ENCODE measurements at places on chromosomes 13 and 19.

DNA sequence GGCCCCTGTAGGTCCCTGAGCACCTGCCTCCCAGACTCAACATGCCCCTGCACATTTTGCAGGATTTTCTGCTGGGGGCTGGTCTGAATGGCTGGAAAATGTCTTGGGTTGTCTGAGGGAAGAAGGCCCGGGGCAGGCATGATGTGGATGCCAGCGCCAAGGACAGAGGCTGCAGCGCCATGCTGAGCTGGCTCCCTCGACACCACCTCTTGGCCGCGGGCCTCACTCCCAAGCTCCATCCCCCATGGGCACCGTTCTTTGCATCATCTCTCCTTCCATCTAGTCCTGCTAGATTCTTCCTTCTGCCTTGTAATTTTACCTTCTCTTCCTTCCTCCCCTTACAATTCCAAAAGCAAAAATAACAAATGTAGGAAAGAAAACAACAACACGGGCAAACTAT is 70.6 kb downstream of the ZIC5 start:
- no peak for DNase-seq

DNA sequence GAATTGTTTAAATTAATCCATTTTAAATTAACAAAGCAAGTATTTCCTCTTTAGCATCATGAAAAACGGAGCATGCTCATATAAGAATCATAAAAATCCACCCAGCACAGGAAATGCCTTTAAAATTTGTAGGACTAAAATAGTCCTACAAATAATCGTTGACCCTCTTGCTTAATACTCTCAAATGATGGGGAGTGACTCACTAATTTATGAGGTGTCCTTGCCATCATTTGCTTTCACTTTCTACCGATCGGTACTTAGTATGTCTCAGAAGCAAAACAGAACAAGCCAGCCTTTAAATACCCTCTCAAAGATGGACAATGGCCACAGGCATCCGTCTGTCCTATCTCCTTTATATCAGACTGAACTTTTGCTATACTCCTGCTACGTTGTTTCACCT is 97.2 kb downstream of the SUCLA2 start:
- DNase-seq, result no peak

DNA sequence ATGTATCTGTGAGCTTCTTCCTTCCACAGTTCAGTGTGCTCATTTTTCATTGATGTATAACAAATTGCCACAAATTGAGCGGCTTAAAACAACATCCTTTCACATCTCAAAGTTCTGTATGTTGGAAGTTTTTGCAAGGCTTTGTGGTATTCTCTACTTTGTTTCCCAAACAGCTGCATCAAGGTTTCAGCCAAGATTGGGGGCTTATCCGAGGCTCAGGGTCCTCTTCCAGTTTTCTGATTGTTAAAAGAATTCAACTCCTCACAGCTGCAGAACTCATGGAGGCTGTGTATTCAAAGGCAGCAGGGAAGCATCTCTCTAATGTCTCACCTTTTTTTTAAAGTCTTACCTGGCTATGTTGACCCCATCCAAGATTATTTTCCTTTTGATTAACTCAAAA is 1369.8 kb downstream of the PCDH9 start:
- DNase-seq, result no peak

DNA sequence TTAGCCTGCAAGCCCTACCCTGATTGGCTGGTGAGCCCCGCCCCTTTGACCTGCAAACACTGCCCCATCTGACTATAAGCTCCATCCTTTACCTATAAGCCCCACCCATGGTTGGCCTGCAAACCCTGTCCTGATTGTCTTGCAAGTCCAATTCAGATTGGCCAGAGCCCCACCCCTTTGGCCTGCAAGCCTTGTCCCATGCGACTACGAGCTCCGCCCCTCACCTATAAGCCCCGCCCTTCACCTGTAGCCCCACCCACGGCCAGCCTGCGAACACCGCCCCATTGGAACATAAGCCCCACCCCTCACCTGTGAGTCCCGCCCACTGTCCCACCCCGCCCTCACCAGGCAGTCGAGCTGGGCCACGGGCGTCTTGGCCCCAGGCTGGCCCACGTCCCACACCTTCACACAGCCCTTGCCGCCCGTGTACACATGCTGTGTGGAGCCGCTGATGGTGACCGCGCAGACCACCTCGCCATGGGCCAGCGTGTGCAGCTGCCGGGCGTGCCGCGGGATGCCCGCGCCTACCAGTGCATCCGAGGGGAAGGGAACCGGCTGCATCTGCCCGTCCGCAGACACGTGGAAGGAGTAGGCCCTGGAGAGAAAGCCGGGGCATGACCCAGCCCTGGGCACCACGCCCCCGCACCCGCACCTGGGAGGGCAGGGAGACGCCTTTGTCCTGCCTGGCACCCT is 22.9 kb downstream of the TLE2 start:
- DNase-seq, result no peak

- no peak for DNase-seq
Measured at GRCh38 chr13:59279576-59279975, 884.2 kb downstream of the DIAPH3 start.

- DNase-seq, result no peak
Measured at GRCh38 chr19:15263361-15263985, 31.2 kb upstream of the EPHX3 start.

DNA sequence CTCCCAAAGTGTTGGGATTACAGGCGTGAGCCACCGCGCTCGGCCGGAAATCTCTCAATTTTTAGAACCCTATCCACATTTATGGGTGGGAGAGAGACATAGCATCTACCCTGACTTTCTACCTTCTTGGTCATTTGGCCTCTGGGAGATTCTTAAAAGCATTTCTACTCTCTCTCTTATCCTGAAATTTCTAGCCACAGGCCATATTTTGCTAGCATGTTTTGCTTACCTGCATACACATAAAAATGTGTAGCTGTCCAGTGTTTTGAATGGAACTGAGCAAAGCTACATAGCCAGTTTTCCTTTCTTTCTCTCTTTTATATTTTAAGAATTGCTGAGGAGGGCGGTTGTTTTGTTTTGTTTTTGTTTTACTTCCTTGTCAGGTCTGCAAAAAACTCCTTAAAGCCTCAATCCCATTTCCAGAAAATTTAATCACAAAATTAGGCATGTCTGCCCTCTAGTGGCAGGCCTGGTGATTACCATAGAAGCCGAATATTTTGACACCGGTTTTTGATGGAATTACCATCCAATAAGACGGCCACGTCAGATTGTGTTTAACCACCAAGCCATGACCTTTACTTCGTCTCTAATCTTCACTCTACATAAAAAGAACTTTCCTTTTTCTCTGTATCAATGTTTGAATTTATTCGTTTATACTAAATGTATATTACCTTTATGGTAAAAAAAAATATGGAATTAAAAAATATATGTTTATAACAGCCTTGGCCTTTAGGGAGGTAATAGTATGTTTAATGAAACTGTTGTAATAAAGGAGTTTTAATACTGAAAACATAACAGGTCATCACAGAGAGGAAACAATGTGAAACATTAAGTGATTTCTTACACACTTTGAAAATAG is 34.4 kb upstream of the OXGR1 start:
- DNase-seq, result peak; percentile 62

GRCh38 chr13:80955501-80955900 is 614.6 kb upstream of the SPRY2 start:
- no peak for DNase-seq

DNA sequence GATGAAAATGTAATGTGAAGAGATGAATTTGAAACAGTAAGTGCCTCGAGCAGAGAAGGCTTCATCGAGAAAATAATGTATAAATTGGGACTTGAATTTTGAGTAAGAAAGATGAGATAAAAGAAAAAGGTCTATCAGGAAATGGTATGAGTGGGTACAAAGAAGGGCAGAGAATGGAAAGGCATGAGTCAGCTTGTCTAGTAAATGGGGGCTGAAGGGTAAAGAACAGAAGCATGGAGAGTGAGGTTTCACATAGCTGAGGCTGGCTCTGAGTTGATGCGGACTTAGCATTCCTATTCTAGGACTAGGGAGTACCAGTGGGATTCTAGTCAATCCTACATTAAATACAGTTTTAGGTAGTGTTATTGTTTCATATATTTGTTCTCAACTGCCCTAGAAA is 85.8 kb downstream of the ZC3H13 start:
- DNase-seq, result no peak

DNA sequence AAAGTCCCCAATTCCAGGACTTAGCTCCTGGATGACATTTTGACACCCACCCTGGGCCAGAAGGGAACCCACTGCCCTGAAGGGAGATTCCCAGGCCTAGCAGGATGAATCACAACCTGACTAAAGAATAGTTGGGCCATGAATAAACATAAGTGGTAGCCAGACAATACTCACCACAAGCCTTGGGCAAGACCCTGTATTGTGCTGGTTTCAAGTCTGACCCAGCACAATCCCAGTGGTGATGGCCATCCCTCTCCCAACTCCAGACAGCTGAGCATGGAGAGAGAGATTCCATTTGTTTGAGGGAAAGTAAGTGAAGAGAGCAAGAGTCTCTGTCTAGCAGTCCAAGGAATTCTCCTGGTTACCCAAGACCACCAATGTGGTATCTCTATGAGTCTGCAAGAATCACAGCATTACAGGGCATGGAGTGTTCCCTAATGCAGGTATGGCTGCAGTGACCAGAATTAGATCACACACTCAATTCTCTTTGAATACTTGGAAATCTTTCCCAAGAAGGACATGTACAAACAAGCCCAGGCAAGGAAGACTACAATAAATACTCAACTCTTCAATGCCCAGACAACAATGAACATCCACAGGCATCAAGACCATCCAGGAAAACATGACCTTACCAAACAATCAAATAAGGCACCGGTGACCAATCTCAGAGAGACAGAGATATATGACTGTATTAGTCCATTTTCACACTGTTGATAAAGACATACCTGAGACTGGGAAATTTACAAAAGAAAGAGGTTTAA is 158.0 kb downstream of the VWA8 start:
- DNase-seq, result no peak

DNA sequence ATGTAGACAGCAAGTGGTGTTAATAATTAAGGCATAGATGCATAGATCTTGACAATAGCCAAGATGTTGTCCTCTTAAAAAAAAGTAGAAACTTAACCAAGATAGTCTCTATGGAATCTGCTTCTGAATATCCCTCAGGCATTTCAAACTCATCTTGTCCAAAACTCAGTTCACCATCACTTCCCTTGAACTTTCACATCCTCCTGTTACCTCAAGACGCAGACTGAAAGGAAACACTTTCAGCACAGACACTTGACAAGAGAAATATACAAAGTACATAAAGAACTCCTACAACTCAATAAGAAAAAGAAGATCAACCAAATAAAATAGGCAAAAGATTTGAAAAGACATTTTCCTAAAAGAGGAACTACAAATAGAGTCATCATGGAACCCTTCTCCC is 451.1 kb downstream of the FOXO1 start:
- DNase-seq, result no peak

GRCh38 chr13:106867249-106867648 is 299.3 kb upstream of the ARGLU1 start:
- DNase-seq, result no peak

GRCh38 chr13:41985788-41986508 is 25.0 kb upstream of the VWA8 start:
- DNase-seq, result no peak

DNA sequence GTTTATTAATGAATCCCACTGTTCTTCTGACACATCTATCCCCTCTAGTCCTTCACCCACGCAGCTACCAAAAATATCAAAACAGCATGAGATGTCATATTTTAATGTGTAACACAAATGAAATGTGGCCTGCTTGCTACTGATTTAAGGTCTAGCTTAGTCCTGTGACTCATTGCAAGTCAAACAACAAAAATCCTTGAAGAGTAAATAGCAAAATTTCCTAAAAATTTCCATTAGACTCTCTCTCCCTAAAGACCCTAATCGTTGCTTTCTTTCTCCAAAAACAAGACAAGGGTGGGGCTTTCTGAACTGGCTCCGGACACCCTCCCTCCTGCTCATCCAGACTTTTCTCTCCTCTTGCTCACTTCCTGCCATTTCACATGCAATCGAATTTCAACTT is 99.9 kb upstream of the IPO5 start:
- no peak for DNase-seq

DNA sequence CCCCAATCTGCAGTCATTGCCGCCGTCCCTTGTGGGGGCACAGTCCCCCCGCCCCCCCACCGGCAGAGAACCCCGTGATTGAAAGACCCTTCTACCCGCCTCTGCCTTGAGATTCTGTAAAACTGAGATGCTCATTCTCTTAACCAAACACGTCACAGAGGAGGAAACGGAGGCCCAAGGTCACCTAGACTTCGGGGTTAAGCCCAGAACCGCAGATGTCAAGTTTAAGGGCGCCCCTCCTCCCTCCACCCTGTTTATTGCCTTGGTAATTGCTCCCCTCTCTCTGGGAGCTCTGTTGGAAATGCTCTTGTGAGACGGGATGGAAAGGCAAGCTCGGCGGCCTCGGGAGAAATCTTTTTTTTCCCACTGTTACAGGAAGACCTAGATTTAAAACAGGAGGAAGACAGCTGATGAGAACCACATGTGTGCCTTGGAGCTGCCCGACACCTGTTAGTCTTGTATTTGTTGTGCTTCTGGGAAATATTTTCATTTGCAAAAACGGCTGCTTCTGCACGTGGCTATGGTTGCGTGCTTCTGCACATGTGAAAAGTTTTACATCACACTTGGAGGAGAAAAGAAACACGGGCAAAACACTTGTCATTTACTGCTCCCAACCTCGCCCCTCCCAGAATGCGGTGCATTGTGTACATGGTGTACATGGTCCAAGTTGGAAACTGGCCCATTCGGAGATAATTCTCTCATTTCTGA is 1.1 kb upstream of the MED26 start:
- DNase-seq, result peak; percentile 7

DNA sequence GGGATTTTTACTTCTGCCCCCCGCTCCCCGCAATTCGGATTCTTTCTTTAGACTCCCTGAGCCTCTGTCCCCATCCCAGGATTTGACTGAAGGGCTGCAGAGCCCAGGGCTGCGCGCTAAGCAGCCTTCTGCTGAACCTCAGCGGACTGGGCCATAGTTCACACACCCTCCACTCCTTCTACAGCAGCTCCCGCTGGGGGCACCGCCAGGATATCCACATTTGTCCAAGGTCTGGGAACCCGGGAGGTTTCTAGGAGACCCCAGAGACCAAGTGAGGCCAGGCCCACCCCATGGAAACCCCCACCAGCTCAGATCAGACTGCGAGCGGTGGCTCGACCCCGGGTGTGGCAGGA is 463.3 kb downstream of the ITGBL1 start:
- DNase-seq, result no peak

DNA sequence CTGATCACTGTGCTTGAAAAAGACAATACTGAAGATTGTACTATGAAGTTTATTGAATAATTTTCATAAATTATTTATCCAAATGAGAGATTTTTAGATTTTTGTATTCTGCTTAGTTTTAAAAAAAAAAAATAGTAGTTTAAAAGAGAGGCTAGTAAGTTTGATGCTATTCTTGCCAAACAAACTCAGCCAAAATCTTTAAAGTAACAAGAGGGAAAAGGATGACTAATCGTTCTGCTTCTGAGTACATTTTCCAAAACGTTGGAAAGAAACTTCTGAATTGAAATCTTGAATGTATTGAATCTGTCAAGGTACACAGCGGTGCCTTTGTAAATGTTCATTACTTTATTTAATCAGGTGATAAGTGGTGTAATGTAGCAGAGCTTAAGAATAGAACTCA is 34.4 kb downstream of the NUP58 start:
- DNase-seq, result no peak

- no peak for DNase-seq
Measured at GRCh38 chr19:34173193-34173956, 1.1 kb downstream of the LSM14A start.

- no peak for DNase-seq
Measured at GRCh38 chr13:68644611-68645010, 1414.5 kb upstream of the PCDH9 start.

Data from stimulated activated CD4-positive, alpha-beta T cell treated with anti-CD3 and anti-CD28 coated beads, Interleukin-2, amount 100 ng/mL, for 24 hours (primary cell).